Left lobe of liver (tissue), 2 donors: ENCODE measurements at places on chromosomes 1 and 21.

DNA sequence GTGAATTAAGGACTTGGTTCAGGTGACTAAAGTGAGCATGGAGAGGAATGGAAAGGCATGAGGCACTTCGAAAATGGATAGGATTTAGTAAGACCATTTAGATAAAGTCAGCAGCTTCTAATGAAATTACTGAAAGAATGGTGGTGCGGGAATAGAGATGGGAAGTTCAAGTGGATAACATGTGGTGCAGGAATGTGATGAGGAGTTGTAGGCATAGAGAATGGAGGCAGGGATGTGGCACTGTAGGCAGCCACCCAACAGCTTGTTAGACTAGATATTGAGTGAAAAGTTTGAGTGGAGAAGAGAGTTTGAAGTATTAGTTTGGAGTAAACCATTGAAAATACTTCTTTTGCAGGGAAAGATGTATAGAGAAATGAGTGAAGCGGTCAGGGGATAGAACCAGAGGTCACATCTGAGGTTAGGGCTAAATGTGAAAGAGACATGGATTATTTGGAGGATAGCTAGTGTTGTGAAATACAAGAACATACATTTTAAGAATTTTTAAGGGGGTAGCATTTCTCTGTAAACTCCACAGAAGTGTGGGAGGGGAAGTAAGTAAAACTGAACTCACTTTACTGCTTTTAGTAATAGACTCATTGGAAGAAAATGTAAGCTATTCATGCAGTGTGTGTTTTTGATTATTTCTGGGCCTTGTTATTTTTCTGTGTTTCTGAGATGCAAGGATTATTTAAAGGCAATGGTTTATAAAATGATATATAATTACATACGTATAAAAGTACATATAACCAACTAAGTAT lies 46.2 kb downstream of the DYRK1A start:
- DNase-seq, result no peak

DNA sequence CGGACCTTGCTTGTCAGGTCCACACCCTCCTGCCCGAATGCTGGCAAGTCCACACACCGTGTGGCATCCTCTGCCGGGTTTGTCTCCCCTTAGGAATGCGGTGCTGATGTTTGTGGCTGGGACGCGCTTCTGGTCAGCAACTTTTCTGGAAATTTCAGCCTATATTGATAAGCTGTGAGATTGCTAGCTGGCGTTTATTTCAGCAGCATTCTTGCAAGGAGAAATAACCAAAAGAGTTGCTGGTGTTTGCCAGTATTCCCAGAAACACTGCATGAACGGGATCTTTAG lies 601 bp downstream of the CEPT1 start:
- DNase-seq, result no peak

- no peak for DNase-seq
Observed at GRCh38 chr1:228150461-228151179, 890 bp downstream of the GJC2 start.

DNA sequence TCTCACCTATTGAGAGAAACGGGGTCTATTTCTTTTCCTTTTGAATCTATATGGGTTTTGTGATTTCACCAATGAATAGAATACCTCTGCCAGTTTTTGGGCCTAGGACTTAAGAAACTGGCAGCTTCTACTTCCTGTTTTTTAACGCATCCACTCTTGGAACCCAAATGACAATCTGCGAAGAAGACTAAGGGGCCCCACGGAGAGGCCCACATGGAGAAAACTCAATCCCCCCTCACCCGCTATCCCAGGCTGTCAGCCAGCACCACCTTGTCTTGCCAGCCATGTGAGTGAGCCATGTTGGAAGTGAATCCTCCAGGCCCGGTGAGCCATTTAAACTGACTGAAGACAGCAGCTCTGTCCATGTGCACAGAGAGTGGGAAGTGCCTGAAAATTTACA lies 3.6 kb upstream of the HENMT1 start:
- no peak for DNase-seq

DNA sequence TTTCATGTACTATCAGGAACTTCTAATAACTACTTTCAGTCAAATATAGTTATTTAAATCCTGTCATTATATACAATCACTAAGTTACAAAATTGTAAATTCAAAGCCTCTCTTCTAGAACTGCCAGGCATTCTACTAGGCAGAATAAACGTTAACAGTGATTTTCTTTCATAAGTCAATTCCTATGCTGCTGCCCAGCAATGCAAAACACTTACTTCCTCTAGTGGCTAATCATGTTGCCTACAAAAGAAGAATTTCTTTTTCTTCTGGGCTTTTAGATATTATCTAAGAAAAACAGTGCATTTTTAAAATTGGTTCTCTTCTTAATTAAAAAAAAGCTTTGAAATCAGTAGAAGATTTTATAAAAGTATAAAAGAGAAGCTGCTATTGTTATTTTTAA lies 509.8 kb upstream of the ADAMTS5 start:
- no peak for DNase-seq

- DNase-seq, result no peak
Observed at GRCh38 chr21:31988492-31989290, 115.9 kb downstream of the HUNK start.

DNA sequence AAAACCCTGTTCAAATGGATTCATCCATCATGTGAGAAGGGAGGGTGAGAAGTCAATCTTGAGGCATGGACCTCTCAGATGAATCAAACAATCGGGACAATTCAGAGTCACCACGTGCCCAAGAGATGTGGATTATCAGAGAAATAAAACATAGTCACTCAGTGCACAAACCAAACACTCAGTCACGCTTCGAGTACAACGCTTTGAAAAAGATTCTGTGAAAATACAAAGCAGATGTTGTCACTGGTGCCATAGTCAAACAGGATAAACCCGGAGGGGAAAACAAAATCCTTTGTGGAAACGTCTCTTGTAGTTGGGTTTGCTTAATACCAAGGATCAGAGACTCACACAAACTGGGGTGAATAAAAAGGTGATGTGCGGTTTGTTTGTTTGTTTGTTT lies 188.4 kb downstream of the RRAGC start:
- DNase-seq, result no peak

- DNase-seq, result no peak
Observed at GRCh38 chr1:18390953-18391352, 89.8 kb upstream of the KLHDC7A start.

DNA sequence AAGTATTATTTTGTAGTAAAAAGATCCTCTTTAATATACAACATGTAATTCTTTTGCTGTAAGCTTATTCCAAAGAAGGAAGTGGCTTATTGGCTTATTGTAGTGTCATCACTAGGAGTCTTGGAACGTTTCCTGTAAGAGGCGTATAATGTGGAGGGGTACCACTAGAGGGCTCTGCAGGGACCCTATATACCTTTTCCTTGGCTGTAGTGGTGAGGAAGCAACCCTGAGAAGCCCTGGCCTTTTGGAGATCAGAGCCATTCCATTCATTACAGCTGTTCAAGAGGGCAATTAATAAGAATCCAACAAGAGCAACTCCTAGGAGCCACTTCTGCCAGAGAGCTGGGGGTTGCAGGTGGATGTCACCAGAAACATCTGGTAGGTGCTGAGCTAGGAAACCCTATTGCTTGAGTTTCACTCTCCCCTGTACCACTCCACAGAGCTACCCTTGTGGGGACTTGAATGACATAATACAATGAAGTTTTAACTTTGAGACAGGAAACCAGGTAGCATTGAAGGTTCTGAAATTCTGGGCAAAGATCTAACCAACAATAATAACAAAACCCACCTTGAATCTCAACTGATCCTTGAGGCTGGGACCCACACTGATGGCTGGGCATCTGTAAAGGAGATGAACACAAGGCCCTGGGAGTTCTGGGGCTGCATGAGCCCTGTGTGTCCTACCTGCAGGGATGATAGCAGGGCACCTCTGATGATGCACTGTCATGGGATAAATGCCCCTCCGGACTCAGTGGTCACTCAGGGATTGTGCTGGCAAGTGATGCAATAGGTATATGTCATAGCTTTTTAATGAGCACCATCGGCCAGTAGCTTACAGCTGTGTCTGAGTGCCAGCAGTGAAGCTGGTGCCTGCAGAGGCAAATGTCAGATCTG lies 160.2 kb upstream of the COA6 start:
- no peak for DNase-seq

- DNase-seq, result no peak
Observed at GRCh38 chr1:215600258-215600792, 33.2 kb downstream of the KCTD3 start.

DNA sequence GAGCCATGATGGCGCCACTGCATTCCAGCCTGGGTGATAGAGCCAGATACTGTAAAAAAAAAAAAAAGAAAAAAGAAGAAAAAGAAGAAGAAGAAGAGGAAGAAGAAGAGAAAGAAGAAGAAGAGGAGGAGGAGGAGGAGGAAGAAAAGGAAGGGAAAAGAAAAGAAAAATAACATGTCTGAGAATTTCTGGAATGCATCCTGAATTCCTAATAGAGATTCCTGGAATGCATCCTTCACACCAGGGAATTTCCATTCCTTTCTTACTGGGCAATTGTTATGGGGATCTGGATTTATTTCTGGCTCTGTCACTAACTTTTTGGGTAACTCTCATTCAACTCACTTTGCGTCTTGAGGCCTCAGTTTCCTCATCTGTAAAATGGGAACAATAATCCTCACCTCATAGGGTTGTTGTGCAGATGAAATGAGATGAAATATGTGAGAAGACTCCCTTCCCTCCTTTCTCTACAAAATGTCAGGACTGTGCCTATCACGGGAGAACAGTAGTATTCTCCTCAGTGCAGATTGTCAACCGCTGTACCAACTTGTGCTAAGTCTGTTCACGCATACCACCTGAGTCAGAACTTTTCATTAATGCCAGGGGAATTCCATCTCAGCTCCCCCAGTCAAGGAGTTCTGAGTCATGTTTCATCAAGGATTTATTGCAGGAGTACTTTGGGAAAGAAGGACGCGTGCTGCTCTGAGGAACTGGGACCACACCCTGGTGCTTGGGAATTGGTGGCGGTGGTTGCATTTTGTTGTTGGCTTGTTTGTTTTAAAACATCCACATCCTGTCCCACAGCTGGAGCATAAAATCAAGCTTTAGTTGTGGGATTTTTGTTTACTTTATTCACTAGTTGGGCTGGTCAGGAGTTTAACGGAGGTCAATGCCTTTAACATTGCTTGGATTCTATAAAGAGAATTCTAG lies 42.4 kb upstream of the ROR1 start:
- no peak for DNase-seq

DNA sequence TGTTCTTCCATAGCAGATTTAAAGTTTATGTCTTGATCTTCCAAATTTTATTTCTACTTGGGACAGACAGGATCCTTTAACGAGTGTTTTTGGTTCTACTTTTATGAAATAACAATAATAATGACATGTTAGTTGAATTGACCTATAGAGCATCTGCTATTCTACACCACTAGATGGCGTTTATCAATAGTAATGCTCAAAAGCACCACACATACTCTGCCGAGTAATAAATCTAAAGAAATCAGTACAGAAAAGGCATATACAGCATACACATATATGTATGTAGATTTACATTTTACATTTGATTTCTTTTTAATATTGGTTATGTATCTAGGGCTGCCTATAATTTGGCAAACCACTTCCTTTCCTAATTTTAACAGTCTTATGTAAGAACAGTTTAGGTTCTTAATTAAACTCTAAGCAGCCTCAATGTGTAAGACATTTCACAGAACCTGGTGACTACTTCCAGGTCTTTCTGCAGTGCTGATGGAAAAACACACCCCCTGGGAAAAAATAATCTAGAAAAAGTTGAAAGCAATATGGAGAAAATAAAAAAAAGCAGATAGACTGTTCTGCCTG lies 5.9 kb upstream of the SIPA1L2 start:
- DNase-seq, result no peak
